Stimulated activated CD8-positive, alpha-beta memory T cell treated with anti-CD3 and anti-CD28 coated beads, Interleukin-15, amount 100 ng/mL, for 1 hour (primary cell): ENCODE measurements at places on chromosomes 1 and 21.

DNA sequence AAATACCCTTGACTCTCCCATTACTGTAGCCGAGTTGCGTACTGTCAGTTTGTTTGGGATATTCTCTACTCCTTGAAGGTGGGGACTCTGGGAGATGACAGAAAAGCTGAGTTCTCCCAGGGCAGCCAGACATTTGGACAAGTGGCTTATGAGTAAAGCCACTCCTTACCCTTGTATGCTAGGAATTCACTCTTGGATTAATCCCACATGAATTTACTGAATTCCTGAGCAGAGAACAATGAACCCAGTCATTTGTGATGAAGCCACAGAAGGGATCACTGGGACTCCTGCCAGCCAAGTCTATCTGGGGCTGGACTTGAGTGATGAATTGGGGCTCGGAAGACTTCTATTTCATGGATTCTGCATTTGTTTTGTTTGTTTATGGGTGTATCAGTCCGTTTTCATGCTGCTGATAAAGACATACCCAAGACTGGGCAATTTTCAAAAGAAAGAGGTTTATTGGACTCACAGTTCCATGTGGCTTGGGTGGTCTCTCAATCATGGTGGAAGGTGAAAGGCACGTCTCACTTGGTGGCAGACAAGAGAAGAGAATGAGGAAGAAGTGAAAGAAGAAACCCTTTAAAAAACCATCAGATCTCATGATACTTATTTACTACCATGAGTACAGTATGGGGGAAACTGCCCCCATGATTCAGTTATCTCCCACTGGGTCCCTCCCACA, 25.1 kb downstream of the C1orf116 start:
- no peak for DNase-seq

DNA sequence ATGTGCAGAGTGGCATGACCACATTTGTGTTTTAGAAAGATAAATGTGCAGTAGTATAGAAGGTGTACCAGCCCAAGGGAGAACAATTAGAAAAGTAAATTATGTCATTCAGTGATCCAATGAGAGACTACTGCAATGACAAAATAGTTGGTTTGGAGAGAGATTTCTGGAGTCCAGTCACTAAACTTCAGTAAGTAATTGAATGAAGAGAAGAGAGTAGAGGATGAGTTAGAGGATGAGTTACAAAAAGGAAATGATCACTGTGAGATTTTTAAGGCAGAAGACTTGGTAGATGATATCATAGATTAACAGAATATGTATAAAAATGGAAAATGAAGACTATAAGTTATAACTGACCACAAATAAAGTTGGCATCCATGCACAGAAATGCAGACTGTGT, 8.4 kb downstream of the CR2 start:
- no peak for DNase-seq

DNA sequence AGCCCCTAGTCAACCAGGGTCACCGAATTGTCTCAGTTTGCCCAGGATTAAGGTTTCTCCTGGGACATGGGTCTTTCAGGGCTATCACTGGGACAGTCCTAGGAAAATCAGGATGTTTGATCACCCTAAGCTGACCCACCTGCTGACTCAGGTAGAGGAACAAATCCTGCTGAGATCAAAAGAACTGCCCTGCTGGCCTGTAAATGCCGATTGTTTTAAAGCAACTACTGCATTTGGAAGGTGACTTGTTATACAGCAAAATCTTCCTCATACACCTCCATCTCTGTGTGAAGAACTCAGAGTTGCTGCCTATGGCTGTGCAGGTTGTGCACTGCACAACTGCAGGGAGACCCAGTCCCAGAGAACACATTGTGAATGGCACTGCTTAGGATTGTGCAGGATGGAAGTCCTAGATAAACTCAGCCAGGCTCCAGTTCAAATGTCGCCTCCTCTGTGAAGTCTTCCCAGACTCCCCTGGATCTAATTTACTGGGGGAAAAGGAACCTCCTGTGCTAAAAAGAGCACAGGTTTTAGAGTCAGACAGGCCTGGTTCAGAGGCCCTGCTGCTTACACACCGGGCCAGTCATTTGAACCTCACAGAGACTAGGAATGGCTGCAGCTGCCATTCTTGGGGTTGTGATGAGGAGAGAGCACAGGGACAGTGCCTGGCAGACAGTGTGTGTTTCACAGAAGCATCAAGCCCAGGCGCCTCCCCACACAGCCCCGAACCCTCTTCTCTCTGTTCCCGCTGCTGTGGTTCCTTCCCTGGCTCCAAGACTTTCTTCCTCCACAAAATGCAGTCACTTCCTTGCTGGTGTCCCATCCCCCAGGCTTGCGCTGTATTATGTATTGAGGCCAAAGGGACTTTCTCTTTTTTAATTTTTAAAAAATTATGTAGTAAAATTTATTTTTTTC, 23.2 kb upstream of the LRP8 start:
- no peak for DNase-seq

- DNase-seq: no peak
These were observed 19.5 kb upstream of the PADI6 start for GRCh38 chr1:17352419-17352909.

DNA sequence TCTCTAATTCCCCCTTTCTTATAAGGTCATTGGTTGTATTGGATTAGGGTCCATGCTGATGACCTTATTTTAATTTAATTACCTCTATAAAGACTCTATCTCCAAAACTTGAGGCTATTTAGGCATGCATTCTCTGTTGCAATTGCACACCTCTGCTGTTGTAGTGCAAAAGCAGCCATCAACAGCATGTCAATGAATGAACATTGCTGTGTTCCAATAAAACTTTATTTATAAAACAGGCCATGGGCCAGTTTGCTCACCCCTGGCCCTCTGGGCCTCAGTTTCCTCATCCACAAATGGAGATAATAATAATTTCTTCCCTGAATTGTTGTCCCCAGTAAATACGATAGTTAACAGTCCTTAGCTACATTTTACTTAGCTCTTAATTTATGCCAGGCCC, 100.4 kb upstream of the USP24 start:
- no peak for DNase-seq

GRCh38 chr21:24714646-24715200, 892.6 kb downstream of the MRPL39 start:
- no peak for DNase-seq

DNA sequence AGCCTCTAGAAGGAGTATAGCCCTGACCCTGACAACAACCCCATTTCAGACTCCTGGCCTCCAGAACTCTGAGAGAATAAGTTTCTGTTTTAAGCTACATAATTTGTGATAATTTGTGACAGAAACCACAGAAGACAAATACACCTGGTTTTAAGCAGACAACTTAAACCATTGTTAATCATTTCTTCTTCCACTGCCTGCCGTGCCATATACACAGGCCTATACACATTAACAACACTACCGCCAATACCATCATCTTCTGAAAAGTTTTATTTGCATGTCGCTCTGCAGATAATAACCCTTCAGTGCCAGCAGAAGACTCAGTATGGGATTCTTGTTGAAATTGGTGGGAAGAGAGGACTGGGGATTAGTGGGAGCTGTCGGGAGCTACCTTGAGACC, 39.9 kb upstream of the KRTAP19-8 start:
- no peak for DNase-seq

GRCh38 chr1:26890467-26890796, 349 bp upstream of the GPN2 start:
- no peak for DNase-seq

DNA sequence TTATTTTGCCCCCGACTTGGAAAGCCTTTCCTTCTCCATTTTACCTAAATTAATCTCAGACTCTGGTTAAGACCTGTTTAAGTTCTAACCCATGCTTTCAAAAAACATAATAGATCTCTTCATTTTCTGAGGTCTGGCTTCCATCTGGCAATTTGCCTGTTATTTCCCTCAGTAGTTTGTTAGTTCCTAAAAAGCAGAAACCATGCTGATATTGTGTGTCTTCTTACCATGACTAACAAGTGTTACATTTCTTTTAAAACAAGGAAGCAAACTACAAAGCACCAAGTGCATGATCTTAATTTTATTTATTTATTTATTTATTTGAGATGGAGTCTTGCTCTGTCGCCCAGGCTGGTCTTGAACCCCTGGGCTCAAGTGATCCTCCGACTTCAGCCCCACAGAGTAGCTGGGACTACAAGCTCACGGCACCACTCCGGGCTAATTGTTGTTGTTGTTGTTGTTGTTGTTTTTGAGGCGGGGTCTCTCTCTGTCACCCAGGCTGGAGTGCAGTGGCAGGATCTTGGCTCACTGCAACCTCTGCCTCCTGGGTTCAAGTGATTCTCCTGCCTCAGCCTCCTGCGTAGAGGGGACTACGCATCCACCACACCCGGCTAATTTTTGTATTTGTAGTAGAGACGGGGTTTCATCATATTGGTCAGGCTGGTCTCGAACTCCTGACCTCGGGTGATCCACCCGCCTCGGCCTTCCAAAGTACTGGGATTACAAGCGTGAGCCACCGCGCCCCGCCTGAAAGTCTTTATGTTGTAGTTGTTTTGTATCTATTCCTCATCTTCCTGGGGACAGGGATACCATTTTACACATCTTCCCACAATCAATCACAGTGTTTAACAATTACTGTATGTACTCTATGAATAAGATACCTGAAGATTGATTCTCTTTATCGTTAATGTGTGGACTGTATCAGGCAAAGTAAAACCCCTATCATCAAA, 1.3 kb upstream of the PATJ start:
- no peak for DNase-seq

DNA sequence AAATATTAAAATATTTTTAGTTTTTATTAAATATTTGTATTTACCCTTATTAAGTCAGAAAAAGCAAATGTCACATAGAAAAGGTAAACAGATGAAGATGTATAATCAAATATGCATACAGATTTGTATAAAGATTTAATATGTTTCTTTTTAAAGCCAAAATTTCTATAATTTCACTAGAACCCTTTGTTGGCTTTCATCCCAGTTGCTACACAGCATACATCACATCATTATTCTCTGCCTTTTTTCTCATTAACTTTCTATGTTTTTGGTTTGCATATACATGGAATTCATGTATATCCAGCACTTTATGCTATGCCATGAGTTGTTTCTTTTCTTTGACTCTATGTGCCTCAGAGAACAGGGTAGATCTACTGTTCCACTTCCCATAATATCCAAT, 957.9 kb upstream of the ADGRL2 start:
- DNase-seq: no peak

DNA sequence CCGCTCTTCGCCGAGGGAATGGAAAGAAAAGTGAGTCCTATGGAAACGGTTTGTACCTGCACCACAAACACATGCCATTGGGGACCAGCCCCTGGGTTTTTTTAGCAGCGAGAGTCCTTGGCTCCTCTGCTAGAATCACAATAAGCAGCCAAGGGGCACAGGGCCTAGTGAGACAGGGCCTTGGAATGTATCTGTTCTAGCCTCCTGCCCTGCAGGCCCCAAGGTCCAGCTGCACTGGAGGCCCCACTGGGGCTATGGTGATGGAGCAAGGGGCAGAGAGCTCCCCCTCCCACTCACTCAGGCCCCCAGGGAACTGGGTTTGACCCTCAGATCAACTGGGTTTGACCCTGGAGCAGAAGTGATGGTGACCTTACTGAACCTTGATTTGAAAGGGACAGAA, 14.4 kb downstream of the SHISA4 start:
- no peak for DNase-seq
